ENCODE measurements at places on chromosomes 11 and 22.

DNA sequence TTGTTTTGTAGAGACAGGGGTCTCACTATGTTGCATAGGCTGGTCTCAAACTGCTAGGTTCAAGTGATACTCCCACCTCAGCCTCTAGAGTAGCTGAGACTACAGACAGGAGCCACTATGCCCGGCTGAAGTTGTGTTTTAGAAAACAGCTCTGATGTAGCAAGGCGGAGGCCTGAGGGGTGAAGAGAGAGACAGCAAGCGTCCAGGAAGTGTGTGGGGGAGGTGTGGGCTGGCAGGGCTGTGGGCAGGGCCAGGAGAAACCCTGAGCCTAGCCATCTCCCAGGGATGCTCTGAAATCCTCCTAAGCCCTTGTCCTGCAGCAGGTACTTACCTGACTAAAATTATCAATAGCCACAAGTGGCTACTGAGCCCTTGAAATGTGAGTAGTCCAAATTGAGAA lies 16.1 kb upstream of the RPS3 start:
- no peak for DNase-seq

- no peak for DNase-seq
These were observed 42.1 kb downstream of the NCAPD3 start for GRCh38 chr11:134181707-134182106.

GRCh38 chr11:116631201-116631600 lies 141.6 kb downstream of the BUD13 start:
- DNase-seq: no peak

DNA sequence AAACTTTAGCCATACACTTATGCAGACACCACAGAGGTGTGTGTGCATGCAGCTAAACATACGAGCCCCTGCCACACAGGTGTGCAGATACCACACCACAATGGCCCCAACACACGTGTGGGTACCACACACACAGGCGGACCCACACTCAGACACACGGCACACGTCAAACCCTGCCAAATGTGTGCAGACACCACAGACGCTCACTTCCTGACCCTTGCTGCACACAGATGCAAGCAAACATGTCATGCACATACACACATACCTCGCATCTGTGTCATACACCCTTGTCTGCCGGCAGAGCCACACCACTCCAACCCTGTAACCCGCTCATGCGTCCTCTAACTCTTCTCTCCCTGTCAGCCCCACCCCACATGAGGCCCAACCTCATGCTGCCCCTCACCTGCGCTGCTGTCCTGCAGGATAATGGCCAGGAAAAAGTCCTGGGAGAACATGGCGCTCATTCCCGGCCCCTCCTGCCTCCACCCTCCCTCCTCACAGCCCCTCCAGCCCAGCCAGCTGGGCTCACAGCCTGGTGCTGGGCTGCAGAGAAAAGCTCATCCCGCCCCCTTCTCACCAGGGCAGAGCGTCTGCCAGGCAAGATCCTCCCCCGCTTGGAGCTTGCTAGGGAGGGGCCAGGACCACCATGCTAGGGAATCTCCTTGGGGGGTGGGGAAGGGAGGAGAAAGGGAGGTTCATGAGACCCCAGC lies 14.2 kb downstream of the SMPD1 start:
- DNase-seq: no peak

DNA sequence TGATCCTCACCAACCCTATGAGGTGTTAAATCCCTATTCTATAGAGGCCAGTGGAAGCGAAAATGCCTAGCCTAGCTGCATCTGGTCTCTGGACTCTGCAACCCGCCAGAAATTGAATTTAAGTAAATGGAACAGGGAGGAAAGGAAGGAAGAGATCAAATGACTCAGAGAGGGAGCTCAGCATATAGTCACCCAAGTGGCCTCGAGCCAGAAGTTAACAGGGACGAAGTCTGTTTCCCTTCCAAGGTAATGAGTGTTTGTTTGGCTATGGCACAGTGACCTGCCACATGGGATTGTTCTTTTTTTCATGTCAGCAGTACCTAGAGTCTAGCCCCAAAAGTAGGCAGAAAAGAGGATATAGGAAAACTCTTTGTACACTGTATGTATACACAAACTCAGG lies 66.3 kb downstream of the PAK1 start:
- DNase-seq: no peak

Data from stimulated activated CD4-positive, alpha-beta T cell treated with anti-CD3 and anti-CD28 coated beads, Interleukin-4, amount 100 ng/mL, for 4 hours (primary cell).